ENCODE measurements at places on chromosomes 1 and 21.

GRCh38 chr1:3530086-3530925 lies 75.8 kb downstream of the ARHGEF16 start:
- DNase-seq: no peak

DNA sequence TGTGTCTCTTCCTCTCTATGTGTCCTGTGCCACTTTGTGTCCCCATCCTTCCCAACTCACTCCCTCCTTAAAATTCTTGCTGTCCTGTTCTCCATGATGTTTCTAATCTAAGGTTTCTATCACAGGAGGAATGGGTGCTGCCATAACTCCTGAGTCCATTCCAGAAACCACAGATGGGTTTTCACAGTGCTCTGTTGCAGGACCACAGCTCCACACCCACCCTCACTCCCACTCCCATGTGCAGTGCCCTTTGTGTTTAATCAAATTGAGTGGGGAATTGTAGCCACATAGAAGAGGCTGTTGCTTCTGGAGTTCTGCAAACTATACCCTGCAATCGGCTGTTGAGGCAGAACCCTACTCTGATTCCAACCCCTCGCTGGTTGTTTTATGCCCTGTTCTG lies 142.1 kb downstream of the SPATA46 start:
- no peak for DNase-seq

DNA sequence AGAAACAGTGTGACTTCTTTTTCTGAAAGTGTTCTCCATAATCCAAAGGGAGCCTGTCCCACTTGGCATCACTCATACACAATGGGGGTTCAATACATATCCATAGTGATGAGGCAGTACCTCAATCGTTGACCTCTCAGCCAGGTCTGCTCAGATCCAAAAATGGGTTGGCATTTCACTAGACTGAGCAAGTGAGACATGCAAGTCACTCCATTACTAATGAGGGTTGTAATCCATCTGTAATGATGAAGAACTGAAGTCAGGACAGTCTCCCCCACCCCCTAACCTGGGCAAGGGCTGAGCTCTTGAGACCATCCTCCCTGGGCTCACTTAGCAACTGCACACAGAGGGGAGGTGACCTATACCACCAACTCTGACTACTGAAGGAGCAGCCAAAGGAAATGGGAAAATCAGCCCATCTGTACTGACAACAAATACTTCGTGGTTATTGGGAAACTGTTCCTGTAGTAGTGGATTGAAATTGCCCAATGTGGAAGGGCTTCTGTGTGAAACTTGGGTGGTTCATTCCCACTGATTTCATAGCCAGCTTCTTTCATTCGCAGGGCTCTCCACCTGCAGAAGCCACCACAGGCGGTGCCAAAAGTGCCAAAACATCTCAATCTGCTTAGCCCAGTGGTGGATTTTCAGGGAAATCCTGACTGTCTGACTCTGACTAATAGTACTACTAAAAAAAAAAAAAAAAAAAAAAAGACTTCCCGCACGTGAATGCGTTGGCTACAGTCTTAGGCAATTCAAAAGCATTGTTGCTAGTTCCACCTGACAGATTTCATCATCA lies 5.0 kb downstream of the NGF start:
- no peak for DNase-seq

- DNase-seq: no peak
These were observed 27.4 kb downstream of the PALMD start for GRCh38 chr1:99673315-99673714.

GRCh38 chr1:226082959-226083301 lies 20.4 kb downstream of the H3-3A start:
- no peak for DNase-seq

DNA sequence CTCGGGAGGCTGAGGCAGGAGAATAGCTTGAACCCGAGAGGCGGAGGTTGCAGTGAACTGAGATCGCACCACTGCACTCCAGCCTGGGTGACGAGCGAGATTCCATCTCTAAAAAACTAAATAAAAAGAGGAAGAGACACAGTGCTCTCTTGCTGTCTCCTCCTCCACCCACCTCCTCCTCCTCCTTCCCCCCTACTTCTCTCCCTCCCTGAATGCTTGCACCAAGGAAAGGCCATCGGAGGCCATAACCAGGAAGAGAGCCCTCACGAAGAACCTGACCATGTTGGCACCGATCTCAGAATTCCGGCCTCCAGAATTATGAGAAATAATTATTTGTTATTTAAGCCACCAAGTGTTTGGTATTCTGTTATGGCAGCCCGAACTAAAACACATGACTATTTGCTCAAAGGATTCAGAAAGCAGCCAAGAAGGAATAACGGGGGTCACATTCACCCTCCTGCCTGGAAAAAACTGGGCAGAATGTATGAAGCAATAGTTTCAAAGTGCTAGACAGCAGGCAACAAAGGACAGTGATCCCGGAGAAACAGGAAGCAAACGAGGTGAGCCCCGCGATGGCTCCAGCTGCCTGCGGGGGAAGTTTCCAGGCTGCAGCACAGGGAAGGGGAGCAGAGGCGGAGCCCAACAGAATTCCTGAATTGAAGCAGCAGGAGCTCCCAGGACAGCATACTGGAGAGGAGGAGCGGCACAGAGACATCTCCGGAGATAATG lies 35.8 kb downstream of the LDLRAD1 start:
- no peak for DNase-seq

DNA sequence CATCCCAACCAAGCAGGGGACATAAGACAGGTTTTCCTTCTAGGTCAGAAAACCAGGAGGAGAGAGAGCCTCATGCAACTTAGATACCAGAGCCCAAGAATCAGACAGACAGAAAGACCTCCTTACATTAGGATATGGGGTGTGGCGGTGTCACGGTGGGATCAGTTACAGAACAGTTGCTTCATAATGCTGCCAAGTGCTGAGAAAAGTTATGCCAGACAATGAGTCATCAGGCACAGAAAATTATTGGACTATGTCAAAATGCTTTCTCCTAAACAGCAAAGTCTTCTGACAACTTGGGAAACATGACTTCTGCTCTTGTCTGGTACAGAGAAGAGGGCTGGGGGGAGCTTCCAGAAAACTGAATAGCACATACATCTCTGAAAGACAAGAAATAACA lies 1120.2 kb upstream of the TMPRSS15 start:
- DNase-seq: no peak

GRCh38 chr1:73910062-73910461 lies 287.9 kb downstream of the LRRIQ3 start:
- no peak for DNase-seq

- DNase-seq: no peak
These were observed 28.6 kb upstream of the MX1 start for GRCh38 chr21:41397471-41397891.

GRCh38 chr1:151134991-151135390 lies 11.4 kb downstream of the SEMA6C start:
- DNase-seq: no peak

GRCh38 chr1:20279509-20279908 lies 11.2 kb upstream of the VWA5B1 start:
- no peak for DNase-seq

GRCh38 chr1:112904831-112905261 lies 51.1 kb downstream of the SLC16A1 start:
- no peak for DNase-seq

- no peak for DNase-seq
These were observed 363.6 kb upstream of the CAMK1G start for GRCh38 chr1:209219791-209220524.

GRCh38 chr1:108502624-108503023 lies 52.5 kb downstream of the NBPF6 start:
- no peak for DNase-seq

GRCh38 chr1:6209661-6210580 lies 4.0 kb downstream of the RNF207 start:
- DNase-seq: no peak

GRCh38 chr1:110502402-110503151 lies 16.4 kb downstream of the KCNA10 start:
- no peak for DNase-seq

GRCh38 chr1:225891229-225891972 lies 2.5 kb upstream of the LEFTY1 start:
- no peak for DNase-seq

- peak; percentile 45 for DNase-seq
These were observed at the start of gene GPR161 for GRCh38 chr1:168136709-168137514. Gene GPR161, minus strand, starts transcription at chr1:168136930. Its CDS starts 32,080 bp downstream, at chr1:168104850.

DNA sequence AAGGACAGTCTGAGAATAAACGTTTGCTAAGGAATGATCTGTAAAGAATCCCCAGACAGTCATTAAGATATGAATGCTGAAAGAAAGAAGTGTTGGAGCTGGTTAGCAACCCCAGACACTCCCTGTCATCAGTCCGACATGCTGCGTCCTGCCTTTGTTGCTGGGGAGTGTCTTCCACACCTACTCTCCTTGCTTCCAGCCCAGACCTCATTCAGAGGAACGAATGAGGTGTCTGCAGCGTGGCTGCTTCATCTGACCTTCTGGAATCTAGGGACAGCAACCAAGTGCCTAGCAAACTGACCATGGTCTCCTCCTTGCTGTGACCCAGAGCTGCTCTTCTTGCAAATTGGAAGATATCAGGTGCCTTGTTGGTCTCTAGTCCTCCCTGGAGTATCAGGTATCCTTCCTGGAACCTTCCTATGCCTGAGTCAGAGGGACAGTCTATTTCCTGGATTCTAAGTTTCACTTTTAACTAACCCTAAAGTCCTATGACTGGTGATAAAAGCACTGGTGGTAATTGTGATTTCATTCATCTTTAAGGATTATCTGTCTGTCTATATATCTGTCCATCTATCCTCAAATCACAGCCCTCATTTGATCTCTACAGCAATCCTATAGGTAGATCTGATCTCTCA lies 45.3 kb downstream of the NFASC start:
- no peak for DNase-seq

DNA sequence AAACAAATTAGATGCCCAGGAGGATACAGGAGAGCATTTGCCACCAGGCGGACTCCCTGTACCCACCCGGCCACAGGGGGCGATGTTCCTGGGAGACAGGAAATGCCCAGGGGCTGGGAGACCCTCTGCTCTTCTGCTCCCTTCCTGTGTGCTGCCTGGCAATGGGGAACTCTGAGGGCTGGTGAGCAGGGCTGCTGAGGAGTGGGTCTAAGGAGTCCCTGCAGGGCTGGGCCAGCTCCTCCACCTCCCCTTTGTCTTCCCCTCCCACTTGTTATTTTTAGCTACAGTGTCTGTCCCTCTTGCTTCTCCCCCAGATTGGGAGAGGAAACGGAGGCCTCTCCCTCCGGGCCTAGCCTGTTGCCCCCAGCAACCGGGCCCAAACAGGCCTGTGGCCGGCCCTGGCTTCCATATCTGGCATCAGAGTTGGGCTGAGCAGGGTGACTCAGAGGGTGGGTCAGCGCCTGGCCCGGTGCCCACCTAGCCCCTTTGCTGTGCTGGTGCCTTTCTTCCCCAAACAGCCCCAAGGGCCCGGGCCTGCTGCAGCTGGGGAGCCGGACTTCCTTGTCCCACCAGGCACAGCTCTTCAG lies 11.6 kb downstream of the LMNA start:
- DNase-seq: no peak
